ENCODE measurements at places on chromosomes 5 and 9.

DNA sequence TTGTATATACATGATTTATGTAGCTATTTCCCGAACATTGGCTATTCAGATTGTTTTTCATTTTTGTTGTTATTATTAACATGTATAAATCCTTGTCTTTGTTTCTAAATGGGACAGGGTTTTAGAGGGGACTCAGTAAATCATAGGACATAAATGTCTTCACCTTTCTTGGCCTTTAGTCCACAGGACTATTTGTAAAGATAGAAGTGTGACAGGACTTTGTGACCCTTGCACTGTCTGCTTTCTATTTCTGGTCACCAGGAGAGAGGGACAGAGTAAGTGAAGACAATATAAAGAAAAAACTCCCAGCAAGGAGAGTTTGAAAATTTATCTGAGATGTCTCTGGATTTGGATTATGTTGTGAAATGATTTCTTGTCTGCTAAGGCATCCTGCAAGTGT lies 78.6 kb upstream of the GOLM1 start:
- DNase-seq, result no peak

GRCh38 chr5:64333886-64334285 lies 168.2 kb downstream of the RNF180 start:
- DNase-seq, result no peak

DNA sequence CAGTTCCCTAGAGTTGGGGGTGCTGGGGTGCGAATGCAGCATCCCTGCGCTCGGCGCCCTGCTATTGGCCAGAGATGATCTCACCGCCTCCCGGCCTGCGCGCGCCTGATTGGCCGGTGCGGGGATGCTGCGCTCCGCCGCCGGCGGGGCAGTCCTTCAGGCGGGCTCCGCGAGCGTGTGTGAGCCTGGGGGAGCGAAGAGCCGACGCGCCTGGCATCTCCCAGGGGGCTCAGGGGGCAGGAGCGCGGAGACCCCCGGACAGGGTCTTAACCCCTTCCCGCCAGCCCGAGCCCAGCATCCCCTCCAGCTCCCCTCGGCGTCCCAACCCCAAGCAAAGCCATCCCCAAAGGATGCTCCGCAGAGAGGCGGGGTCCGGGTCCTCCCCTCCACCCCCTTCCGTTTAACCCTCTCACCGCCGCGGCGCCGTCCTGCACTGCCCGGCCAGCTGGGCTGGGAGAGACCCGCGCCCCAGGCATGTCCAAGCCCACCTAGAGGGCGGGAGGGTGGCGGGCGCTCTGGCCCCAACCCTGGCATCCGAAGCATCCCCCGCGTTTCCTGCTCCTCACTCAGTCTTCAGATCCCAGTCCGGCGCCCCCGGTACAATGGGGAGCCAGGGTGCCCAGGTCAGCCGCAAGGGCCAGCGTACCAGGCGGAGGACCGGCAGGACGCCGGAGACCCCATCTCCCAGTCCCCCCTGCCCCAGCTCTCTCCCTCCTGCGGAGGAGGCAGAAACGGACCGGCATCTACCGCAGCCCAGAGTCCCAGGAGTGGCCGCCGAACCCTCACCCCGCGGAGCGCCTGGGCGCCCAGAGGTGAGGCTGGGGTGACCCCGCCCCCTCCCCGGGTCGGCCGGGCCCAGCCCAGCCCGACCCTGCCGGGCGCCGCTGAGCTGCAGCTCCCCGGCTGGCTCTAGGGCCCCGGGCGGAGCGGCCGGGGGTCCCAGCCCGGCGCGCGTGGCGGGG lies 19.3 kb upstream of the TOR2A start:
- no peak for DNase-seq

DNA sequence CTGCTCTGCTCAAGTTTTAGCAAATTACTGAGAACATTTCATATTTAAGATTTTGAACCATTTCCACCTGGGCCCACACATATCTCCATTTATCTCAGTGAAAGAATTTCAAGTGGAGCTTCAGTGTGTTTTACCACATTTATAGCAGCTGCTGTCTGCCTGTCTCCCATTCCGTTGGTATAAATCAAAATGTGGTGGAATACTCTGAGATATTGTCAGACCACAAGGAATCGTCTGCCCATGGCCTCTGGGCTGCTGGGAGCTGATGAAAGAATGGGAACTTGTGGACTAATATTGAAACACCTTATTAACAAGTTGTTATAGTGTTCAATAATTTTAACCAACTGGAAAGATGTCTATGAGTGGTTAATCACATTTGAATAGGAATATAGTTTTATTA lies 33.3 kb downstream of the MAST4 start:
- DNase-seq, result no peak

- DNase-seq, result no peak
Measured at GRCh38 chr5:16975950-16976624, 40.0 kb upstream of the MYO10 start.

GRCh38 chr5:11390291-11390767 lies 513.9 kb downstream of the CTNND2 start:
- DNase-seq, result no peak

- no peak for DNase-seq
Measured at GRCh38 chr9:124854822-124855221, 1.6 kb downstream of the WDR38 start.

DNA sequence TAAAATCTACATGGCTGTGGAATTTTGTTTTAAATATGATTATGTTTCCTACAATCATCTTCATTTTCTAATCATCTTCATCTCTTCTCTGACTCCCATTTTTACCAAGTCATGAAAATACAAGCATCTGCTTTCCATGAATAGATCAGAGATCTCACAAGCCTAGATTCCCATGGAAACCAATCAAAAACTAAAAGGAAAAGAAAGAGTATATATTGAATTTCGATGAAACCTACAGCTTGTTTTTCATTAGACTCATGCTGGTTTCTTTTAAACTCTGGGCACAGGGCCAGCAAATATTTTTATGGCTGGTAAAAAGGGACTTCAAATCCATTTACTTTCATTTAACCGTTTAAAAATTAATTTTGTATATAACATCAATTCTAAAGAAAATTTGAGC lies 51.2 kb downstream of the INVS start:
- DNase-seq, result no peak

- DNase-seq, result no peak
Measured at GRCh38 chr5:139384591-139385051, 1.5 kb upstream of the SLC23A1 start.

DNA sequence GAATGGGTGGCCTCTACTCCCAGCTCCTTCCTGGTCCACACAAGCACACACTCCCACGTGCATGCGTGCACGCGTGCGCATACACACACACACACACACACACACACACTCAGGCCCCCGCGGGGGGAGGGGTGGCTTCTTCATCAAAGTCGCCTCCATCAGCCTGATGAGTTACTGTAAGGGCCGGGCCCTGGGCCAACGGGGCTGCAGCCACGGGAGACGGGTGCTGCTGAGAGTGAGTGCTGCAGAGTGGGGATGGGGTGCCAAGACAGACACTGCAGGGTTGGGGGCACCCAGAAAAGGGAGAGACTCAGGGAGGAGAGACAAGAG lies 18.1 kb downstream of the CNTFR start:
- DNase-seq, result no peak

DNA sequence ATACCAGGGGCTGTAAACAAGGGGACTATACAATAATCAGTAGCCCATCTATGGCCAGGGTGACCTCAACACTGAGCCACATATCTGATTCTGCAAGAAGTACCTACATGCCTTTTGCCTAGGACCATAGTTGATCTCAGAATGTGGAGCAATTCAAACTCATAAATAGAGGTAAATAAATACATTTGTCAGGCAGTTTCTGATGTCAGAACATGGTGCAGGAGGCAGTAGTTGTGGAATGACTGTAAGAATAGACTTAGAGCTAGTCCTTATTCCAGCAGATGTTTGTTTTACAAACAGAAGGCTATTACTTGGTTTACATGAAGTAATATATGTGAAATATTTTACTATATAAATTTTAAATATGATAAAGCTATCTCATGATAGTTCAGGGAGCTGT lies 330.7 kb upstream of the DAB2 start:
- DNase-seq, result no peak

GRCh38 chr9:131012396-131012917 lies 3.5 kb downstream of the LAMC3 start:
- no peak for DNase-seq

GRCh38 chr9:104856413-104856941 lies 71.5 kb downstream of the ABCA1 start:
- DNase-seq, result no peak

- no peak for DNase-seq
Measured at GRCh38 chr5:68450245-68450852, 234.8 kb downstream of the PIK3R1 start.

DNA sequence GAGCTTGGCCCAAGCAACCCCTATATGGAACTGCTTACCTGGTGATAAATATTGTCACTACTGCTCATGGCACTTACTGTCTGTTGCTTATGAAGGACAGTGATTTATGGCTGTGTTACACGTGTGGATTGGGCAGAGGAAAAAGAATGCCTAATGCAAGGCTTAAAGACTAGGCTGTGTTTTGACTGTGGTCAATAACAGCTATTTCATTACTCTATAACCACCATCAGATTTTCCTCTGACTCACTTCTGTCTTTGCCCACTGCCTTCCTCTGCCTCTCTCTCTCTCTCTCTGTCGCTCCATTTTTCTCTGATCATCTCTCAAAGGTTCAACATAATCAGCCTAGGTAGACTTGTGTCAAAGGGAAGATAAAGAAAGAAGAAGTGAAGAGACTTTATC lies 96.2 kb downstream of the TLR4 start:
- no peak for DNase-seq

DNA sequence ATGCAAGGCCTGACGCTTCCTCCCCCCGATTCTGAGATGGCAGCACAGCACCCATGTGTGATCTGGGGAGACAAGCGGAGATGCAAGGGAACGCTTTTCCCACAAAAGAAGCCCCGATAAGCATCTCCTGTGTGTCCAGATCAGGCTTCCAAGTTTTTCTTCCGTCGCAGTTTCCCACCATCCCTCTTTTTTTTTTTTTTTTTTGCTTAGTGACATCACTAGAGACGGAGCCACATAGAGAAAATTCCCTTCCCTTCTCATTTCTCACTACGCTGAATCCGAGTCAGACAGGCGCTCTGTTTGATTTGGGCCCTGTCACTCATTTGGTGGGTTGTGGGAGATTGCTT lies 160.9 kb downstream of the HSD17B3 start:
- no peak for DNase-seq

DNA sequence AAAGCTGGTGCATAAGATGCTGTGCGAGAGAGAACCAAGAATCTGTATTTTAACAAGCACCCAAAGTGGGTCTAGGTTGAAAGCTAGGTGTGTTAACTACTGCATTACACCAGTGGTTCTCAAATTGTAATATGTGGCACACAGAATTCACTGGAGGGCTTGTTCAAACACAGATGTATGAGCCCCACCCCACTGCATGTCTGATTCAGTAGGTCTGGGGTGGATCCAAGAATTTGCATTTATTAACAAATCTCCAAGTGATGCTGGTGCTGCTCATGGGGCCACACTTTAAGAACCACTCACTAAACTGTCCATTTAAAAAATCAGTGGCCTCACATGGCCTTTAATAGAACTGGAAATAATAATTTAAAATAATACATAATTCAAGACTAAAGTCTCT lies 40.4 kb downstream of the LPAR1 start:
- no peak for DNase-seq

Data from CD4-positive, alpha-beta T cell treated with Interleukin-1 beta for 1 hour (primary cell).